ENCODE measurements at places on chromosomes 1 and 21. TPM values are rescaled to one million over a fixed set of nuclear protein-coding genes. Genes with fewer than 3 reads are reported as not detected.

LRRC40 gene
- 23.2 TPM for total RNA-seq

DNA sequence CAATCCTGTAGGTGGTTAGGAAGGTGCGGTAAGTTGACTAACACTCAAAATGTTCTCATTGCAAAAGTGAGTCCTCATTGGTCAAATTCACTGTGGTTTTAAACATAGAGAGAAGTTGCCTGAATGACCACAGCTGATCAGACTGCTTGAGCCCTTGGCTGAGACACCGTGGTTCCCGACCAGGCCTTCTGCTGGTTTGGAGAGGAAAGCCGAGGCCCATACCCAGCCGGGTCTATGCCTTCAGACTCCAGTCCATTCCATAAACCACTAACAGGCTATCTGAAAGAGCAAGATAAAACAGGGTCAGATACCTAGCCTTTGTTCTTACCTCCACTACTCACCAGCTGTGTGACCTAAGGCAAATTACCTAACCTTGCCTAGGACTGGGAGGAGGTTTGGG is 133.9 kb downstream of the LMX1A start:
- DNase-seq = no peak

IFI44L gene
- 52.1 TPM for total RNA-seq

- DNase-seq = no peak
Measured at GRCh38 chr1:235289859-235290739, 37.9 kb downstream of the ARID4B start.

- peak; percentile 79 for DNase-seq
Measured at GRCh38 chr1:39955547-39956539, 898 bp downstream of the MFSD2A start.

RNF186 gene
- total RNA-seq = not detected

- no peak for DNase-seq
Measured at GRCh38 chr21:37967036-37967435, 50.8 kb upstream of the KCNJ6 start.

DNA sequence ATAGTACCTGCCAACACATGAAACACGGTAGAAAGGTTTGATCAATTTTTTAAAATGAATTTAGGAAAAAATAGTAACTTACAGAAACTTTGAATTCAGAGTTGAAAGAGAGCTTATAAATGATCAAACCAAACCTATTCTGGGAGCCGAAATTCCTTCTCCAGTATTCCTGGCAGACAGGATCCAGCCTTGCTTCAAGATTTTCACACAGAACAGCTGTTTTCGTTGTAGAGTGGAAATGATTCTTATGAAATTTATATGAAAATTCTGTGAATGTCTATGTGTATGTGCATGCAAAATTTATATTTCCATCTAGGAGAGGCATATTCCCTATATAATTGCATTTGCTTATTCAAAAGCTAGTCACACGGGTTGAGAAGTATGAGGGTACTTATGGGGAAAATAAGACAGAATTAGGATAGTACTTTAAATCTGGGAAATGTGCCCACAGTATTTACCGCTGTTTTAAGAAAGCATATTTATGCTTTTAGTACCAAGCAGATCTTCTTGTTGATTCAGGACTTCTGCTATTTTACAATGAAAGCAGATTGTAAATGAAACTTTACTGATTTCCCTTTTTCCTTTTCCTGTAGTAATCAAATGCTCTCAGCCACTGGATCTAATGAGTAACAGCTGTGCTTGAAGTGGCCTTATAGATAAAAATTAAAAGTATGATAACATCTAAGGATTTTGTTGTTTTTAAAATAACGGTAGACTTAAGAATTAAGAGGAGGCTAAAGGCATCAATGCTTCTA is 30.4 kb downstream of the PRRX1 start:
- DNase-seq = no peak

DNA sequence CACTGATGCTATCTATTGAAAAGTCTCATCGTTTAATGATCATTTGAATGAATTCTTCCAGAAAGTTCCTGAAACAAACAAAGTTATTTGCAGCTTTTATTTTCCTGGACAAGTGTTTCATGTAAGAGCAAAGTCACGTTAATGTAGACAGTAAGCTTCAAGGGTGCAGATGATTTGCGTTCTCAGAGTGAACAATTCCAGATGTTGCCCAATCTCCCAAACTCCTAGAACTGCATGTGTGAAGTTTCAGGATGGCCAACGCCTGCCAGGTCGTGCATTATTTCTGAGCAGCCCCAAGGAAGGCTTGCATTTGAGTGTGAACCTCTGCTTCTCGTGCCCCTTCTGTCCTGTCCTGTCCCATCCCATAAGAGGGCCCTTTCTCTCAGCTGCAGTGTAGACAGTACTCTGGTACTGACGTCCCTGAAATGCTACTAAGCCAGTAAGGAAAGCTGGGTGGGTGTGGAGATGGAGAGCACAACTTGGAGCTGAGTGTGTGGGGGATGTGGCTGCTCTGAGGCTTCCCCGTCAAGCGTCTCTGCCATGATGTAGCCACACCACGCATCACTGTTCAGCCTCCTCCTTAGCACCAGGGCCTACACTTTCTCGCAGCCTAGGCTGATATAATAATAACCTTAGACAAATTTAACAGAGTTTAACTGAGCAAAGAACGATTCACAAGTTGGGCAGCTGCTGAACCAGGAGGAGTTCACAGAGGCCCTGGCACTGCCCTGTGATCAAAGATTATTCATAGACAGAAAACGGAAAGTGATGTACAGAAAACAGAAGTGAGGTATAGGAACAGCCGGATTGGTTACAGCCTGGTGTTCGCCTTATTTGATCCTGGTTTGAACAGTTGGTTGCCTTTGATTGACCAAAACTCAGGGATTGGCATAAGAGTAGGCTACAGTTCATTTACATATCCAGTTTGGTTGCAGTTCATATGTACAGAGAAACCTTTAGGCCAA is 50.4 kb downstream of the RHOU start:
- DNase-seq = no peak

LCE6A gene
- not detected for total RNA-seq

DNA sequence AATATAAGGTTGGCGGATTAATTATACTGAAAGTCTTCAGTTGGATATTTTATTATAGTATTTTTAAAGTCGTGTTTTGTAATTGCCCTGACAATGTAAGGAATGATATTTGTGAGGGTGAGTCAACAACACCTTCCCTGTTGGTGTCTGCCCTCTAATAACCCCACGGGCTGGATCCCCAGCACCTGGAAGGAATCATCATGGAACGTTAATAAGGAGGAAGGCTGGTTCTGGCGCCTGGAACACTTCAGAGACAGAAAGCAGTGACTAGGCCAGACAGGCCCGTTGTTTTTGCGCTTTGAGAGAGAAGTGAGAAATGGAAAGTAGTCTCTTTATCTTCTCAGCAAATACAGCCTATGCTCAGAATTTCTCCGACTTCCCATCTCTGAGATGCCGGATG is 31.6 kb downstream of the TEX35 start:
- no peak for DNase-seq

GRCh38 chr1:37358992-37359391 is 115.4 kb upstream of the ZC3H12A start:
- DNase-seq = no peak

DNA sequence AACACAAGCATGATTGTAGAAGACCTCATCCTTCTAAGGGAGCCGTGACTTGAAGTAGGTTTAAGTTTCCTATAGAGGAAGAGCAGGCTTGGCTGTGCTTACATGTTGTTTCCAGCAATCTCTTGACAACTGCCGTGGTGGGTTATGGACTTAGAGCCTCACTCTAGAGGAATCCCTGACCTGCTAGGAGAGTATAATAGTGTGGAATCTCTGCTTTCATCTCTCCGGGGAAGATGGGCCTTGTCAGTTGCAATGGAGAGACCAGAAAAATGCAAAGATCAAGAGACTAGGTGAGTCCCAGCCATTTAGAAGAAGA is 137.6 kb downstream of the MIS18A start:
- DNase-seq = no peak

PRELP gene
- not detected for total RNA-seq

GRCh38 chr1:3703786-3704371 is 48.4 kb upstream of the CCDC27 start:
- no peak for DNase-seq

DNA sequence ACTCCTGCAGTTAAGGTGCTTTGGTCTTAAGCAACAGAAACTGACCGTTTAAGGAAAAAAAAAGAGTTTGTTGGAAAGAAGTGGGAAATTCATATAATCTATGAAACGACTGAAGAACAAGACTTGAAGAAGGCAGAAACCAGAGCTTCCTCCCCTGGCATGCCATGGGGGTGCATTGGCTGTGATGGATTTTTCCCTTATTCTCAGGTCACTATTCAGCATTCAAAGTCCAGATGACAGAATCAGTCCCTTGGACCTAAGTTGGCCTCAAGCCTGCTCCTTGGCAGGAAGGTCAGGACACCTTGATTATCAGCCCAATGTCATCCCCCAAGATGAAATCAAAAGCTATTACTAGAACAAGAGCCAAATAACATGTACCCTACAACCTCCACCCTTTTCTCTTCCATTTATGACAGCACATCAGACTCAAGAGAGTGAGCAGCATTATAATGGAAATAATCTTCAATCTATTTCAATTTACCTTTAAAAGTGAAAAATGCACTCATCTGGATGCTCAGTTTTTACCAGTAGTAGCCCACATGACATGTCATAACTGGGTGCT is 15.8 kb upstream of the TMEM9 start:
- no peak for DNase-seq

Measured in activated CD4-positive, alpha-beta T cell treated with anti-CD3 and anti-CD28 coated beads for 36 hours (primary cell).